ENCODE measurements at places on chromosomes 13 and 19.

DNA sequence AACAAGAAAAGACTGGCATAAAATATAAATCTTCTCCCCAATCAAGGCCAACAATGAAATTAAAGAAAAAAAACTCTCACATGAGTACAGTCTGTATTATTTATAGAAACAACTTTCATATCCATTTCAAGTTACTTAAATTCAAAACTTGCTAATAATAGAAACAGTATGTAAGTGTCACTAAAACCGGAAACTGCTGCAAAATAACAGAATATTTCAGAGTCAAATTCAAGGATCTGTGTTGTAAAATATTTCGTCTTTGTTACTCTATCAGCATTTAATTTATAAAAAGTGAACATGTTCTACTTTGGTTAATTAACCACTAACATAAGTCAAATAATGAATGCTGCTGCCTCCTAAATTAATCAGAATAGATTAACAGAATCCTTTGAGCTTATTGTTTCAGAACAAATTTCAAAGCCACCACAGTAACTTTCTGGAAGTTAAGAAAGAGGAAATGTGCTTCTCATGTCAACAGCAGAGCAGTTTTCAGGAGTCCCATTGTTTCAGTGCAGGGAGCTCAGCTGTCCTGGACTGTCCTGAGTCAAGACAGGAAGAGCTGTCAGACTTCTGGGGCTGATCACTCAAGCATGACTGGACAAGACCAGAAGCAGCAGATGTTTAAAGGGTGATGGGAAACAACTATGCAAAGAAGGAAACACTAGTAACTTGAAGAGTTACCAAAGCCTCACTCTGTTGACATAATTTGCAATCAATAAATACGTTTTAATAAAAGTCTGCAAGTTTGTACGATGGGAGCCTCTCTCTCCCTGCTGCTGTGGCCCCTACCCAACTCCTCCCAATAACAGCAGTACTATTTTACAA is 76.9 kb downstream of the FOXO1 start:
- no peak for DNase-seq

- no peak for DNase-seq
Observed at GRCh38 chr13:47033216-47033615, 136.4 kb upstream of the HTR2A start.

GRCh38 chr19:3178973-3179738 is 587 bp downstream of the S1PR4 start:
- peak; percentile 37 for DNase-seq

GRCh38 chr13:75841905-75842304 is 205.8 kb downstream of the LMO7 start:
- no peak for DNase-seq

DNA sequence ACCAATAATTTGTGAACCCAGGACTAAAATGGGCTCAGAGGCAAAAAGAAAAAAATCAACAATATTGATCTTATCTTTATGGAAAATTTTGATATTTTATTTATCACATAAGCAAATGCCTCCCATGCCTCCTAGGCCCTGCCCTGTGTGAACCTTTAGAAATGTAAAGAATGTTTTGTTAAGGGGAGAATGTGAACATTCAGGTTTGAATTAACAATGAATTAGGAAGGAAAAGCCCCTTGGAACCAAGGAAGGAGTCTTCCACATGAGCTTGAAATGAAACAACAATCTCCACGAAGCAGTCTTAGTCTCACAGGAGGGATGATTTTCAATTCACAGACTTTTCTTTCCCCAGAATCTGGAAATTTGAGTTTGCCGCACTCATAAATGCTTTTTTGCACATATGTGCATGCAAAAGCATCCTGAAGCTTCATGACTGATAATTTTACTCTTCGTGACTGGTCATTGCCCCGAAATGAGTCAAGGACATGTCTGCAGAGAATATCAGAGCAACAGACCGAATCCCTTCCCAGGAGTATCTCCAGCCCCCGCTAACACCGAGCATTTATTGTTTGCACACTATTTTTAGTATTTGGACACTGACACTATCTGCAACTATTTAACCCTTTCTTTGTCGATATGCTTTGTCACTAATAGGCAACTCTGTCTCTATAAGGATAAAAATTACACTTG is 135.2 kb downstream of the DCT start:
- DNase-seq = no peak

DNA sequence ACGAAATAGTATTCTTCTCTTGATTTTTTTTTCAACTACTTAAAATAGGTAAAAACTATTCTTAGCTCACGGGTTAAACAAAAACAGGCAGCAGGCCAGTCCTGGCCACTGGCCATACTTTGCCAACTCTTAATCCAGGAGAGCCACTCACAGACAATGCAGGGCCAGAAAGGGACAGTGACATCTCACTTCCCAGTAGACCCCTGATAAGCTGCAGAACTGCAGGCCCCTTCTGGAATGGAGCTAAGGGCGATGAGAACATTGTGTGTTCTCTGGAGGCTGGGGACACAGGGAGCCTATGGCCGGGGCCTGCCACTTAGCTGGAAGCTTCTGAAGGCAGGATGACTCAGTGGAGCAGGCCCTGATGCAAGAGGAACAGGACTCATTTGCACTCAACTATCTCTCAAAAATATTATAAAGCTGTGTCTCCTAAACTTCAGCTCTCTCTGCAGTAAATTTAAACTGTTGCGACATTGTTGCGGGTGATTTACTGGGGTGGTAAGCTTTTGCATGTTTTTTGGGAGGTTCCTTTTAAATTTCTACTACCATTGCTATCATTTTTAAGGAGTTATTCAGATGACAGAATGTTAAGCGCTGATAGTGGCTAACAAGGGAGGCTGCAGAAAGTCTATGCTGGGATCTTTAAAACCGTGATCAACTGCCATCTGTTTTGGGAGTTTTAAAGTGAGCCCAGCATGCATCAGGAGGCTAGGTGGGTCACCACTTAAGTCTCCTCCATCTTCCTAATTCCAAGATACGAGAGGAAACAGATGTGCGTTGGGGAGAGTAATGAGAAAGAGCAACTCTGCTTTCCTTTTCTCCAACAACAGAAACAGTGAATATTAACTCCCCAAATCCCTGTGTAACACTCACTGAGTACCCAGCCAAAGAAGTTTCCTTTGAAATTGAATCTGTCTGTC is 33.2 kb upstream of the KATNAL1 start:
- DNase-seq = no peak

Data from stimulated activated CD4-positive, alpha-beta T cell treated with anti-CD3 and anti-CD28 coated beads, Interleukin-1b, Interleukin-23, amount 100 ng/mL, for 4 hours (primary cell).